ENCODE measurements at places on chromosomes 7 and 10. TPM values are rescaled to one million over a fixed set of nuclear protein-coding genes. Genes with fewer than 3 reads are reported as not detected.
A peak's percentile ranks its signal among the peaks of the same experiment; 100 is the strongest.

- DNase-seq = no peak
These were observed 20.2 kb downstream of the KDM7A start for GRCh38 chr7:140156460-140157080.

DNA sequence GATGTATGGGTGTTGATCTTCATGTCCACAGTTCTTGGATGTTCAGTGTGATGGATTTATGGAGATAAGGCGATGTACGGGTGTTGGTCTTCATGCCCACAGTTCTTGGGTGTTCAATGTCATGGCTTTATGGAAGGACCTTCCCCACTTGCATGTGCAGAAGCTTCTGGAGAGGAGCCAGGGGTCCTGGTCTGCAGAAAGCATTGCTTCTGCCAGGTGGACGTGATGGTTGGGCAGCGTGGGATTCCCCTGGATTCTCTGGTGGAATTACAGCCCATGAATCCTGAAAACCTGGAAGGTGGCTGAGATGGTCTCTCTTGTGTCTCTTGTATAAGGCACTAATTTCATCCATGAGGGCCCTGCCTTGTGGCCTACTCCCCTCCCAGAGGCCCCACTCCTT, 183.7 kb upstream of the TCERG1L start:
- DNase-seq = no peak

DNA sequence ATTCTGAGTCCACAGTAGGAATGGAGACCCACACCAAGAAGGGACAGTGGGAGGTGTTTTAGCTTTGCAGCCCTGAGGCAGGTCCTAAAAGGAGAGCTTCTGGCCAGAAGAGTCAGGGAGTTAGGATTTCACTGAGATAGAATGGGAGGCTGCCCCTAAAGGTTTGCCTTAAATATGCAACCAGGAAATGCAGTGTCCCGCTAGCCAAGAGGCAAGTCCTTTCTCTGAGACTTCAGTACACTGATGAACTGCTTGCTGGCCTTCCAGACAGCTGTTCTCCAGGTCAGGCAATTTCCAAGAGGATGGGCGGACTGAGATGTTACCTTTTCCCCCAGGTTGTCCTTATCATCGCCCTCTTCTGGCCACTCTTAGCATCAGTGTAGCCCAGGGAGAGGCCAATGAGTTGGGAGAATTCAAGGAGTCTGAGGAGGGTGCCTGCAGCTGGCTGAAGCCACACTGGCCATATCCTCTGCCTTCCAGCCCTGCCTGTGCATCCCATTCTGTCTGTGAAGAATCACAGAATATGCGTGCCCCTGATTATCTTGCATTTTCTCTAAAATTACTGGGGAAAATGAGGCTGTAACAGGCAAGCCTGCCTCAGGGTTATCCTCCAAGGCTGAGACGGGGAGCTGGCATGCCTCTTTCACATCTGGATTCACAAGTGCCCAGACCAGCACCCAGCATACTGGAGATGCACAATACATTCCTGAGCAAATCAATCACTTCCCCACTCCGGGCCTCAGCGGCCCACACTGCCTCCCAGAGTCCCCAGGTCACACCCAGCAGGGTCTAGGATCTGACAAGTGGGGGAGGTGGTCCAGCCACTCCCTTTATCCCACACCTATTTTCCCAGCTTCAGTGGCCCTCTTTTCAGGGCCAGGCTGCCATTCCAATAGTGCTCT, 2.4 kb downstream of the TLL2 start:
- peak; percentile 47 for DNase-seq

SLC18A3 gene
- total RNA-seq = not detected

DNA sequence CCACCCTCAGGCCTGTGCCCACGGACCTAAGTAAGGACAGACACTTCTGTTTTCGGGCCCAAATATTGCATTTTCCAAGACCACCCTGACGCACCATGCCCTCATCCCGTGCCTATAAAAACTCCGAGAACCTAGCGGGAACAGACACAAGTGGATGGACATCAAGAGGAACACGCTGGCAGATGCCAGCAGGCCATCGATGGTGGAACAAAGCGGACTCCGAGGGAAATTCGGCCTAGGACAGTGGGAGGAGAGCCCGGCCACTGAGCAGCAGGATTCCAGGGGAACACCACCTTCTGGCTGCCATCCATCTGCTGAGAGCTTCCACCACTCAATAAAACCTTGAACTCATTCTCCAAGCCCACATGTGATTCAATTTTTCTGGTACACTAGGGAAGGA, 243.6 kb upstream of the ZWINT start:
- no peak for DNase-seq

GRCh38 chr7:106874076-106874475, 9.0 kb downstream of the PIK3CG start:
- no peak for DNase-seq

AMPH gene
- 0.07 TPM for total RNA-seq

GRCh38 chr10:63825111-63825510, 303.9 kb downstream of the REEP3 start:
- DNase-seq = no peak

MSANTD7 gene
- total RNA-seq = 19.6 TPM

- DNase-seq = no peak
These were observed 213.0 kb downstream of the BAMBI start for GRCh38 chr10:28890121-28890950.

All from activated naive CD4-positive, alpha-beta T cell treated with anti-CD3 and anti-CD28 coated beads for 36 hours (primary cell).